ENCODE measurements at places on chromosomes 4 and X.

- no peak for DNase-seq
Observed at GRCh38 chrX:118627084-118627758, 100.2 kb upstream of the IL13RA1 start.

DNA sequence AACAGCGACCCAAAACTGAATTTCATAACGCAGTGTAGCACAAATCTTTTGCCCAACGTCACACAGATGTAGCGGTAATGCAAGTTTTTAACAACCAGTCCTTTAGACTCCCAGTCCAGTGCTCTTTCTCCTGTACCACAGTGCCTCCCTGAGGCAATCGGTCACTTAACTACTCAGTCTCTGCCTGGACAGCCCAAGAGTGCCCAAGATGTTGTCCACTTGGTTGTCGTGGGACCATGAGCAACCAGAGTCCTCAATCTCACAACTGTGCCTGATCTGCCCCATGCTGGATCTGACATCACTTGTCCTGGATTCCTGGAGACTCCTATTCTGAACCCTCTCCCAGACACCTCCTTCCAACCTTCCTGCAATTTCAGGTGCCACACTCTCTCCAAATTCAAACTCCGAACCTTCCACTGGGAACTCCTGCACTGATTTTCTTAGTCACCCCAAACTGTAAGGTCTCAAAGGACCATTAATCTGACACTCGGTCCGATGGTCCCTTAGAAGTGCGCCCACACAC lies 702 bp downstream of the MMGT1 start:
- no peak for DNase-seq

GRCh38 chr4:78418406-78418805 lies 133.2 kb upstream of the ANXA3 start:
- DNase-seq = no peak

DNA sequence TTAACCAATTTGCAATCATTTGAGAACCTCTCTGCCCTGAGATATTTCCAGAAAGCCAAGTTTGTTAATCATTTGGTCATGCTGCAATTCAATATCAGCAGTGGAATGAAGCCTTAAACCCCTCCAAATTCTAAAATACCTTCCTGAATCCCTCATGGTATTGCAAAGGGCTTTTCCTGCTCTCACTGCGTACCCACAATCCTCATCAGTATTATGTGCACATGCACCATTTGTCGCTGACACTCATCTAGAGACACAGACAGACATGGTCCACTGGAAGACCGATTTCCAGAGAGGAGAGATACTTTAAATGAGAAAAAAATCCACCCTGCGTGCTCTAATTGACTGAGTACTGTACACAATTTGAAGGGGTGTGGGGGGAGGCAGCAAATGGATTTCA lies 104.4 kb downstream of the GPC3 start:
- DNase-seq = no peak

DNA sequence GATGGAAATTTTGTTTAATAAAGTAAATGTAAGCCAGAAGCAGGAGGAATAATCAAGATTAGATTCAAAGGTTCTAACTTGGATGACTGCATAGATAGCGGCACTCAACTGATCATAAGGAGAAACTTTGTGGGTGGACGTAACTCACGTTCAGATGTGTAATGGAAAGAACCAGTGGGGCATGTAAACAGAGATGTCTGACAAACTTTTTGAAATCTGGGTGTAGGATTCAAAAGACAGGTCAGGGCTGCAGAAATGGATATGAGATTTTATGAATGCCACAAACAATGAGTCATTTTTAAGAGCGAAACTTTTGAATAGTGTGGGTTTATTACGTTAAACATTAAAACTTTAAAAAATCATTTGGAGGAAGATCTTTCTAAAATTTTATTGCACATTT lies 375.6 kb downstream of the GBA3 start:
- no peak for DNase-seq

GRCh38 chr4:171118091-171118490 lies 695.1 kb upstream of the GALNTL6 start:
- DNase-seq = no peak

DNA sequence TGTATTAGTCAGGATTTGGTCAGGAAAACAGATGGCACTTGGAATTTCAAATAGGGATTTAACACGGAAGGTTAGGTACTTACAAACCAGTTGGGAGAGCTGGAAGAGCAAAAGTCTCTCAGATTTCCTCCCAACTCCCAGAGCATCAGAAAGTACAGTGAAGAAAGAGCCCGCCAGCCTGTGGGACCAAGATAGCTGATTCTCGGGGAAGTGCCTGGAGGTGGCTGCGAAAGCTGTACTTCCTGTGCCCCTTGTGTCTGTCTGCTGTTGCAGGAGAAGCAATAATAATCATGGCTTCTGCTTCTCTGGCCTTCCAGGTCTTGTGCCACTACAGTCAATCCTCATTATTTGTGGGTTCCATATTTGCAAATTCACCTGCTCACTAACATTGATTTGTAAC lies 221.0 kb upstream of the BCOR start:
- DNase-seq = no peak

- DNase-seq = no peak
Observed at GRCh38 chr4:115515772-115516171, 402.4 kb upstream of the NDST4 start.

DNA sequence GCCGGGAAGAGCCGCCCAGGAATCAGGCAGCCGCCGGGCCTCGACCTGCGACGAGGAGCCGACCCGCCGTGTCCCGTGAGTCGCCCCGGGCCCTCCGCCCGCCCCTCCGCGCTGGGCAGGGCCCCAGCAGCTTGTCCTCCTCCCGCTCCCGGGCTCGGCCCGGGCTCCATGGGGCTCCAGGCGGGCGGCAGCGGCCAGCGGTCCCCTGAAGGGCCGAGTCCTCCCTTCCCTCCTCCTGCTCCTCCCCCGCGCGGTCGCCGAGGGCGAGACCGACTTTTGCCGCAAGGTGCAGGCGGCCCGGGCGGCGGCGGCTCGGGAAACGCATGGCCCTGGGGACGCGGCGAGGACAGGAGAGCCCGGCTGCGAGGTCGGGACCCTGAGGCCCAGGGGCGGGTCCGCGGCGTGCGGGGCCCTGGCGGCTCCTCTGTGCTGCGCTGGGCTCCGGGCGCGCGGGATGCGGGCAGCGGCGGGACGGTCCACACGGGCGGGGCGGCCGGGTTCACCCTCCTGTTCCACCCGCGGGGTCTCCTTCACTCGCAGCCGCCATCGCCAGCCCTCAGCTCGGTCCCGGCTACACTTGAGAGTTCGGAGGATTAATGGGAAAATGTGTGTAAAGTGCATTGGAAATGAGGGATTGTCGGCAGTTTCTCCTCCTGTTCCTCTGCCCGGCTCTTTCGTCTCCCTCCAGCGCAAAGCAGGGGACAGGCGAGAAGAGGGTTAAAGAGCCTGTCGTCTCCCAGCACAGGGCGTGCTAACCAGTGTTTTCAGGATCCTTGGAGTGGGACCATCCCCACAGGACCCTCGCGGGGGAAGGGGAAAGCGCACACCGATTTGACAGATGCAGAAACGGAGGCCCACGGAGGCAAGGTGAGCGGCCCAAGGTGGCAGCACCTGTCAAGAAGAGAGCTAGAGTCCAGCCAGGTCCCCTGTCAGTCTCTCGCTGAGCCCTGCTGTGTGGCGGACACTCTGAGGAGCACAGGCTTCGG lies 16.6 kb upstream of the ZNF718 start:
- DNase-seq = no peak

DNA sequence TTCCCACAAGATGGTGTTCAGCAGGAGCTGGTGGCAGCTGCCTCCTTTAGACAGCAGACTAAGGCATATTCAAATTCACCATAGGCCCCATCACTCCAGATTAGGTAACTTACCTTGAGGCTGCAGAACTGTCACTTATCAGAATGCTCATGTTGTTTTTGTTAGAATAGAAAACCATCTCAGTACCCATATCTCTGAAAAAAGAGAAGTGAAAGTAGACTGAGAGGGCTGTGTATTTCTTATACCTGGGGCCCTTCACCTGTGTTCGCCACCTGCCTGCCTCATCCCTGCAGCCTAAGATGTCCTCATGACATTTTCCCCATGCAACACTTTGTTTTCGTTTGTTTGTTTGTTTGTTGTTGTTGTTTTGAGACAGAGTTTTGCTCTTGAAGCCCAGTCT lies 32.9 kb upstream of the SPRY1 start:
- no peak for DNase-seq

GRCh38 chr4:47590325-47590724 lies 105.2 kb downstream of the ATP10D start:
- no peak for DNase-seq

DNA sequence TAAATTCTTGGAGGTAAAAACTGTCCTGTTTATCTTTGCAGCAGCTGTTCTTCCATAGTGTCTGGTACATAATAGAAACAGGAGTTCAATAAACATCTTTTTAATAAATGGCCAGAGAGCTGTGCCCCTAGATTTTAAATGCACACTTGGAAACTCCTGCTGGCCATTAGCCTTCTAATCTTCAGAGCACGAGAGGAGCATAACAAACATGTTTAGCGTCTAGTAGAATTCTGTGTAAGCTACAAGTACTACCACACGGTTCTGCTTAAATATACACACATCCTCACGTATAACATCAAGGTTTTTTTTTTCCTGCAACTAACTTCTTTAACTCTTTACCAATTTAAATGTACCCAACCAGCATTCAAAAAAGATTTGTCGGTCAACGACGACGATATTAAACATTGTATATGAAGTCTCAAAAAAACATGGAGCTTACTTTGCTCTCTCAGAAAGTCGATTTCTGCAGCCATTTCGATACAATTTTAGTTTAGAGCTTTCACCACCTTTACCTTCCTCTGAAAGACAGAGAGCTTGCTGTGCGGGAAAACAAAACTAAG lies 628 bp downstream of the SCLT1 start:
- DNase-seq = no peak

DNA sequence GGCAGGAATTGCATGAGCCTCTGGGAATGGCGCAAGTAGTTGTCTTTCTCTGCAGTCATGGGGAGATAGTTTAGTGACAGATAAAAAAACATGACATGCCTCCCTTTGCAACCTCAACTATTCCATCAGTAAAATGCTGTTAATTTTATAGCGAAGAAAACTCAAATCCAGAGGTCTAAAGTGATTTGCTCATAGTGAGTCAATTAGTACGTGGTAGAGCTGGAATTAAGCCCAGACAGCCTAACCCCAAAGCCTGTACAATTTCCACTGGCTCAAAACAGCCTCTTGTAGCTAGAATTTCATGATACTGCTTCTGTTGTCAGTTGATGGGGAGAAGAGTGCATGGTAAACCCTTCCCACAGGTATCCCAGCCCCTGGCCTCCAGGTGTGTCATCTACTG lies 81.3 kb upstream of the TRPC5 start:
- no peak for DNase-seq

- no peak for DNase-seq
Observed at GRCh38 chrX:150935467-150935866, 37.0 kb upstream of the CD99L2 start.

GRCh38 chr4:56692576-56692975 lies 11.5 kb upstream of the HOPX start:
- no peak for DNase-seq

- no peak for DNase-seq
Observed at GRCh38 chr4:90816754-90817153, 689.6 kb downstream of the CCSER1 start.

DNA sequence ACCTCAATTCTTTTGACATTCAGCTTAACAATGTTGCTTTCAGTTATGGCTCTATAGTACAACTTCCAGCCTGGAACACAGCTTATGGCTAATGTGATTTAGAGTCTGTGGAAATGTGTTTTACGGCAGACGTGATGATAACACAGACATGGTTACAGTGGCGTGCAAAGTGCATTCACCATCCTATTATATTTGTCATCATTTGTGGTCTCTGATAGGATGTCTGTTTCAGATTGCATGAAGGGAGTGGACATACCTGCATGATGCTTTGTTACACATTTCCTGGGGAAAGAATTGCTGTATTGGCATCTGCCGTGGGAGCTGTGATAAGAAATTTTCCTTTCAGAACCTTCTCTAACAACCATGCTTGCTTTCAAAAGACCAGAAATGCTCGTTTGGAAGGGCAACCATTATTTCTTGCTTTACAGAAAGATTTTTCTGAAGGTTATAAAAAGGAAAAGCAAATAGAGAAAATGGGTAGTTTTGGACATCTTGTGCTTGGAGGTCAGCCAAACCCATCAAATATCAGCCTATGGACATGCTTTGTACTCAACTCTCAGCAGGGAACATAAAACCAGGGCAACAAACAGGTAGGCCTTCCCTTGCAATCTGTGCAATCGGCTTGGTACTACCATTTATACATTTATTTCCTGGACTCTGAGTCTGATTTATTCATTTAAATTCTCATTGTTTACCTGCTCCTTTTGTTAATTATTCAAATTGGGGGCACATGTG lies 273.9 kb downstream of the TLL1 start:
- DNase-seq = no peak

GRCh38 chrX:18985186-18985435 lies 1.2 kb upstream of the PHKA2 start:
- no peak for DNase-seq

DNA sequence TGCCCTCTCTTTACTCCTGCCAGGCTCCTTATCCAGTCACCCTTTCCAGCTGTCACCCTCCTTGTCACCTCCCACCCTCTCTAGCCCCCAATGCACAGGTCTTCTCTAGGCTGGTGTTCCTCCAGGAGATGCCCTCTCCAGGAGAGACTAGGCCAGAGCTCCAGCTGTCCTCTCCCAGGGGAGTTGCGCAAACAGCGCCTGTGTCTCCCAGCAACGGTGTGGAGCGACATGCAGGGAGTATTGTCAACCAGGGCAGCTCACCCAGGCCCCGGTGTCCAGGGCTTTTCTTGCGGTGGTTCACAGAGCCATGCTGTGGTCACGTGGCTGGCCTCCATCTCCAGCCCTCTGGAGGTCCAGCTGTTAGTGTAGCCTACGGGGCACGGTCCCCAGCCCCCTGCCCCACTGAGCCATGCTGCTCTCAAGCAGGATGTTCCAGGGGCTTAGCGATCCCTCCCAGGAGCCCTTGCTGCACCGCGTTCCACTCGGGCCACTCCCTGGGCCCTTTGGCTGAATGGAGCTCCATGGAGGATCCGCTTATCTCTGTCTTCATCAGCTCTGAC lies 34.8 kb downstream of the CCNQ start:
- DNase-seq = no peak

DNA sequence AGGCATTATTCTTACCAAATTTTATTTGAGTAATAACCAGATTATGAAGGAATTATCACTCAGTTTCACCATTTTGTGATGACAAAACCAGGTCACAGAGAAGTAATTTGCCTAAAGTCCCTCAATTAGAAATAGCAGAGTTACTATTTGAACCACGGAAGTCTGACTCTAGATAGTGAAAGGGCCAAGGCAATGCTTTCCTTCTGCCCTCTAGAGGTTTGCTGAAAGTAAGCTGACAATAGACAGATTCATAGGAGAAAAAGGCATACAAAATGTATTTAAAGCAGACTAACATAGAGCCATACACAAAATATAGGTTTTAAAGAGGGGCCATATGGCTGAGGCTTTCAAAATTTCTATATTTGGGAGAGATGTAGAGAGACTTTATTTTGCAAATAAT lies 43.1 kb downstream of the CXXC4 start:
- DNase-seq = no peak

GRCh38 chr4:136078976-136079375 lies 1453.3 kb downstream of the PCDH18 start:
- DNase-seq = no peak

All from CD4-positive, alpha-beta T cell treated with Interleukin-6 at 100 ng/mL for 8 hours (primary cell).